Left forelimb (tissue), 1 donor: ENCODE measurements at places on chromosomes 6 and 20.
A peak's percentile ranks its signal among the peaks of the same experiment; 100 is the strongest.

DNA sequence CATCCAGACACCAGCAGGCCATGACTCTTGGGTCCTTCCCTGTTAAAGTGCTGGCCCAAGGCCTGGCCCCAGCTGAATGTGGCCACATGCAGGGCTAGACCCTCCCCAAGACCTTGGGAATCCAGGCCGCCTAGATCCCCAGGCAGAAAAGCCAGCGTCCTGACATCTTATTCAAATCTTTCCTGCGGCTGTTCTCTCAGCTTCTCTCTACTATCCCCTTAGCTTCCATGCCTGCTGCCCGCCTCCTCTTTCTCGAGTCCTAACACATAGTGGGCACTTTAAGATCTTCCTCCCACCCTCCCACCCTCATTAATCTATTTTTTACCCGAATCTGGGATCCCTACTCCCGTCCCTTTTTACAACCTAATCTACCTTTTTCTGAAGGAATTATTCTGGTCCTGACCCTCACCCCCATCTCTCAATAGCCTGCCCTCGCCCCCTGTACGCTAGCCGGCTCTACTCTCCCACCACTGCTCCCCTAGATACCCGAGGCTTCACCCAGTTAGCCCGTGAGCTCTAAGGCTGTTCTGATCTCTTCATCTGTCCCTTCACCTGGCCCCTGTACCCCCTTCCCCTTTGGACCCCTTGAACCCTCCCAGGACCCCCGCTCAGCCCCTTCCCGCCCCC, at the start of gene CCHCR1:
Gene CCHCR1 (minus strand): TSS at position 290 of the 627 bp plus-strand sequence. CDS start 202 bp downstream, at position 88.
- DNase-seq, result no peak

GRCh38 chr6:56104591-56104990, 142.8 kb downstream of the COL21A1 start:
- DNase-seq, result no peak

DNA sequence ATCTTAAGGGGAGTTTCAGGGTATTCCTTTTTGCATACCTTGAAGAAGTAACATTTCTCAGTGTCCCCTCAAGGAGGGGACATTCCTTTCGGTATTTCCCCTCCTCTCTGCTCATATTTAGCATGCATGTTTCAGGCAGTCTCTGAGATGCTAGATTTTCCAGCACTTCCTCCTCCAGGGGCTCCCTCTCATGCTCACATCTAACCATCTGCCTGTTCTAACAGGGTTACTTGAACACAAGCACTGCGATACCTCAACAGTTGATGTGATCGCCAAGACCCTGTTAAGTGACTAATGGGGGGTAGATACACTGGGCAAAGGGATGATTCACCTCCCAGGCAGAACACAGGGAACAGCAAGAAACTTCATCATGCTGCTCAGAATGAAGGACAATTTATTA, 12.9 kb upstream of the MCM3 start:
- DNase-seq, result no peak

DNA sequence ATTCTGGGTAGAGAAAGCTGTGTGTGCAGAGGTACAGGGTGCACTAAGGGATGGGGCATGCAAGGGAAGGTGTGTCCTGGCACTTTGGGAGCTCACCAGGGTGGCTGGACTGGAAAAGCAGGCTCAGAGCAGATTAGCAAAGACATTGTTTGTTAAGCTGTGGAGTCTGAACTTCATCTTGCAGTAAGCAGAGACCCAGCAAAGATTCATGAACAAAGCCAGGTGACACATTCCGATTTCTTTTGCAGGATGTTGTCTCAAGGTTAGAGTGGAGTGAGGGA, 28.8 kb downstream of the DUSP22 start:
- no peak for DNase-seq

GRCh38 chr6:13318821-13319220, 9.5 kb downstream of the TBC1D7 start:
- no peak for DNase-seq

- DNase-seq, result peak; percentile 76
These were observed at the start of gene TRIM38 for GRCh38 chr6:25962149-25963127. Gene TRIM38, plus strand, starts transcription at chr6:25962802. Its CDS starts 3,721 bp downstream, at chr6:25966523.

- DNase-seq, result no peak
These were observed 4.5 kb upstream of the SGK2 start for GRCh38 chr20:43554369-43554768.

DNA sequence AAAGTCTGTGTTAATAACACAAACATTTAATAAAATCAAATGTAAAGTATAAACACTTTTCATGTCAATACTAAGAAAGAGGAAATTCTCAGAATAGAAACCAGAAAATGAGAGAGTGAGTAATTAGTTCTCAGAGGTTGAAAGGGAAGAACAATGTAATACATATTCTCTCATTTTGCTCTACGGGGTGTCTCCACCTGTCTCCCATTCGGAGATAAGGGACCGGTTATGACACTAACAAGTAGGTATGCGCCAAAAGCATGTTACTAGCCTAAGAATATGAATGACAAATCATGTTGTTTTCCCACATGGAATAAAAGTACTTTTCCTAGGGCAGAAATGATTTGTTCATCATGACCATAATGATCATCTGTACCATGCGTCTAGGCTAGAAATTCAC, 35.6 kb upstream of the PRELID3B start:
- no peak for DNase-seq

- DNase-seq, result no peak
These were observed 212.6 kb upstream of the RSPO3 start for GRCh38 chr6:126905917-126906316.

DNA sequence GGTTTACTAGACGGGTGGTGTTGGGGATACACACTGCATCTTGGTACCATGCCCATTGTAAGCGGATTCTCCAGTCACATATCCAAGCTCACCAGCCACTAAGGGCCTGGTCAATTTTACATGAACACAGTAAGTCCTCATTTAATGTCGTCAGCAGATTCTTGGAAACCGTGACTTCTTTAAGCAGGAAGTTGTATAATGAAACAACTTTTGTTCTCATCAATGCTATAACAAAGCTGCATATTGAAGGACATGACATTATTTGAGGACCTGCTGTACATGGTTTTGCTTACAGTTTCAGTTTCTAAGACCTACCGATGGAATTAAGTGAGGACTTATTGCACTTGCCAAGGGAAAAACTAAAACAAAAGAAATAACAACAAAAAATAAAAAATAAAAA, 295.6 kb downstream of the SYNE1 start:
- DNase-seq, result no peak

DNA sequence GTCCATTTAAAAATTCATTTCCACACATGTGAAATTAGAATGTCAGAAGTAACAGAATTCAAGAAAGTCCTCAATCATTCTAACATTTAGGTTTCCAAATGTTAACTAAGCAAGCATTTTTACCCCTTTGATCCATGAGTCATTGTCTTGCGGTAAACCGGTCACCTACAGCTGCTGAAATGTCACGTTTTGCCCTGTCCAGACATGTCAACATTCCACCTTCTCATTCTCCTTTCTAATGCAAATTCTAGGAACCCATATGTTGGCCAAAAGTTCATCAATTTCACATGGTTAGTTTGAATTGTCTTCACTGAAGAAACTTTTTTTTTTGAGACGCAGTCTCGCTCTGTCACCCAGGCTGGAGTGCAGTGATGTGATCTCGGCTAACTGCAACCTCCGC, 117.2 kb downstream of the IPCEF1 start:
- DNase-seq, result no peak

- DNase-seq, result no peak
These were observed 170.9 kb downstream of the DTNBP1 start for GRCh38 chr6:15491986-15492269.

GRCh38 chr6:39407446-39407993, 85.0 kb upstream of the KCNK16 start:
- DNase-seq, result no peak

DNA sequence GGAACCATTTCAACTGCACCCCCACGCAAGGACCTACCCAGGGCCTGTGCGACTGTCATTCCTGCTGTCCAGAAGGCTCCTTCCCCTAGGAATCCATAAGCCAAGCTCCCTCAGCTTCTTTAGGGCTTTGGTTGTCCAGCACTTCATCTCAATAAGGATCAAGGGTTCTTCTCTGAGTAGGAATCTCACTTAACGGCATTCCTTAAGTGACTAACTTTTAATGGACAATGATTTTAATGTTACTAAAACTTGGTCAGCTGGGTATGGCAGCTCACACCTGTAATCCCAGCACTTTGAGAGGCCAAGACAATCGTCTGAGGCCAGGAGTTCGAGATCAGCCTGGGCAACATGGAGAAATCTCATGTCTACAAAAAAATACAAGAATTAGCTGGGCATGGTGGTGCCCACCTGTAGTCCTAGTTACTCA, 13.4 kb downstream of the UBE2V1 start:
- DNase-seq, result no peak

- no peak for DNase-seq
These were observed 1.5 kb downstream of the SIRPA start for GRCh38 chr20:1896484-1897258.

DNA sequence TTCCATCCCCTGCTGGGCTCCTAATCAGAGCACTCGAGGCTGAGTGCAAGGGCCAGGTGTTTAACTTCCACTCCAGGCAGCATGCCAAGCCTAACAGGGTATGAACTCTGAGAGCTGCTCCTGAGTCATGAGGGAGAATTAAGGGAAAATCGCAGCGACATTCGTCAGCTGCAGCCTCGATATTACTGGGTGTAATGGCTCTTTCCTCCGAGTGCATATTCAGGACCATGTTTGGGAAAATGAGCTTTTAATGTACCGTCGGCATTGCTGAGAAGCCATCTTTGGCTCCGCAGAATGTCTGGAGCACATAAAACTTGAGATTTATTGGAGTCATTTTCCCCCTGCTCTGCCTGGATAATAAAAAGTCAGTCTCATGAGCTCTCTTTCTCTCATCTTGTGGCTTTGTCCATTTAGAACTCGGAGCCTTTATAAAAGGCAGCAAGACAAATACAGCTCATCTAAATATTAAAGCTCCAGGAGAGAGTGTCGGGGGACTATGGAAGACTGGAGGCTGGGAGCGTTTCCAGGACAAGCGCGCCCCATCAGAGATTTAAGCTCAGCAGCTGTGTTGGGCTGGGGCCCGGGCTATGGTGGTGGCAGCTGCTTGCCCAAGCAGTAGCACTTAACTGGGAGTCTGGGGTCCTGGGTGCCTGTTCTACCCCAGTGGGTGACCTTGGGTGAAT, 103.7 kb downstream of the TOX2 start:
- peak; percentile 77 for DNase-seq

DNA sequence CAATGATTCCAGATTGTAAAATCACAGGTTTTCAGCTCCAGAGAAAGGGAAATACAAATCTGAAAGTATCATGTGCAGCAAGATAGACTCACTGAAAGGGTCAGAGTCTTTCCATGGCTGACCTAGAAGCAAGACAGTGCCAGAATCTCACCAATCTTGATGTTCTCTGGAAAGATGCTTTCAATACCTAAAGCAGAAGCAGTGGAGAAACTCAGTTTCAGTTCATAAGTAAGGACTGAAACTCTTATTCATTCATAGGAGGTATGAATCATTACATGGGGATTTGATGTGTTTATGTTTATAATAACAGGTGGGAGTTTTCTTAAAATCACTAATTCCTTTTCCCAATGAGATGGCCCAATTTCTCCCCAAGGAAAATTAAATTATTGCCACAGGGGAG, 42.5 kb downstream of the SLC2A12 start:
- DNase-seq, result no peak

DNA sequence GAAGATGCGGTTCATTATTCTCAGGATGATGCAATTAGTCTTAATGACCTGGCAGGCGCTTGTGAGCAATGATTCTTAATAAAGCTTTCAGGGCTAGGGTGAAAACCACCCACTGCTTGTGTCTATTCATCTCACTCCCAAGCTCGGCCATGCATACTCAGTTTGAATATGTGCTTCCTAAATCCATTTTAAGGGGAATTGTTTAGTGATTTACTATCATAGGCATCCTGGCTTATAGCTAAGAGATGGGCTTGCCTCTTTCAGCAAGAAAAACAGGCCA, 141.1 kb upstream of the SLC24A3 start:
- no peak for DNase-seq

DNA sequence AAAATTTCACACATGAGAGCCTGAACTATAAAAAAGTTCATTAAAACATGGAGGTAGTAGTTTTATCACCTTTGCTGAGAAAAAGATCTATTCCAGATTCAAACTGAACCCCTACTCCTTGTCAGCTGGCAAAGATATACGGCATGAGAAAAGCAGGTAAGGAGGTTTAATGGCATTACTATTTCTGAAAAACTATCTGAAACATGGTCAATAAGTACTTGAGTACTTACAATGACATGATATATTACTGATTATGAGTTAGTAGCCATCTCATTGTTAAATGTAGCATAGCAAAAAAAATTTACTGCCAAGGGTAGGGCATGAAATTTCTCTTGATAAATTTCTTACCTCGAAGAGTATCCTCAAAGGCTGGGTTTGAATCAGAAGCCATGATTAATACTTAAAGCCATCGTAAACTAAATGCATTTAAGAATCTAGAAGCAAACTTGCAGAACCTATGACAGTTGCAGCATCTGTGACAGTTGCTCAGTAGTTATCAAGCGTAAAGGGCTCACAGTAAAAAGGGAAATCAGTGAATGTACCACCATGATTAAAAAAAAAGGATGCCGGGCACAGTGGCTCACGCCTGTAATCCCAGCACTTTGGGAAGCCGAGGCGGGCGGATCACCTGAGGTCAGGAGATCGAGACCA, 8.7 kb downstream of the SLC17A5 start:
- DNase-seq, result no peak

- DNase-seq, result no peak
These were observed 3.4 kb downstream of the RPS12 start for GRCh38 chr6:132817554-132818403.

- DNase-seq, result no peak
These were observed 156.2 kb upstream of the THBS2 start for GRCh38 chr6:169409742-169410312.

- no peak for DNase-seq
These were observed 92.7 kb upstream of the LY86 start for GRCh38 chr6:6495851-6496250.

GRCh38 chr6:137768935-137769334, 98.1 kb upstream of the TNFAIP3 start:
- DNase-seq, result no peak

DNA sequence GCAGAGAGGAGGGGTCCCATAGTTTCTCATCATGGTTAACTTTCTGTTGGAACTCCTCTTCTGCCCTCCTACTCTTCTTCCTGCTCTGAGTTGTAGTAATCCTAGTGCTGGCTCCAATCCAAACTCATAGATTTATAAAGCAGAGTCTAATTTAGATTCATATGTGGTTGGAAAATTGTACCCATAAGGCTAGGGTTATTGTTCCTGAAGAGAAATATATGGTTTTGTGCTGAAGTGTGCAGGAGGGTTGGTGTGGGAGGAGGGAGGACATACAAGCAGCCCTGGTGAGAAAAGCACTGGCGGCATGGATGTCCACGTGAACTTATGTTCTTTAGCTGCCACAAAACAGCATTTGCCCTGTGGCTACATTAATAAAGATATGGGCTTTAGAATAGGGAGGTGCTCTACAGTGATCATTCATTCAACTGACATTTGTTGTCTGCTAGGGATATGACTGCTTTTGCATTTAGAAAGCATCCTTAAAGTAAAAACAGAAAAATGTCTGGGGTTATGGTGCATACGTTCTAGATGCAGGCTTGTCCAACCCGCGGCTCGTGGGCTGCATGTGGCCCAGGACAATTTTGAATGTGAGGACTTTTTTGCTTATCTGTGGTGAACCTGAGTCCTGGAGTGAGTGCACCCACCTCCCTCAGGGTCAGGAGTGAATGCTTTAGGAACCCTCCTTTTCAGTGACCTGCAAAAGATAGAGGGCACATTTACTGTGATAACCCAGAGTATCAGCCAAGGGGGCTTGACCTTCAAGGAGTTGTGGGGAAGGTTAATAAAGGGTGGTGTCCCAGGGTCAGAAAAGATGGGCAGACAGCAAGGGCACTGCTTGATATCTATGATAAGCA, 4.1 kb downstream of the HLA-A start:
- no peak for DNase-seq
